Mucosa of descending colon (tissue), 3 donors: ENCODE measurements at places on chromosomes 5 and 9. TPM values are rescaled to one million over a fixed set of nuclear protein-coding genes. Genes with fewer than 3 reads are reported as not detected.

The RXRA gene
- 101 TPM for total RNA-seq

The MSH3 gene
- total RNA-seq, result 17.1 TPM

The TAF11L5 gene
- not detected for total RNA-seq

The CENPK gene
- 7.4 TPM for total RNA-seq

The GARIN3 gene
- total RNA-seq, result not detected

The CDKN2B gene
- 119 TPM for total RNA-seq

GRCh38 chr5:79621056-79621455, 8.8 kb downstream of the TENT2 start:
- no peak for DNase-seq

DNA sequence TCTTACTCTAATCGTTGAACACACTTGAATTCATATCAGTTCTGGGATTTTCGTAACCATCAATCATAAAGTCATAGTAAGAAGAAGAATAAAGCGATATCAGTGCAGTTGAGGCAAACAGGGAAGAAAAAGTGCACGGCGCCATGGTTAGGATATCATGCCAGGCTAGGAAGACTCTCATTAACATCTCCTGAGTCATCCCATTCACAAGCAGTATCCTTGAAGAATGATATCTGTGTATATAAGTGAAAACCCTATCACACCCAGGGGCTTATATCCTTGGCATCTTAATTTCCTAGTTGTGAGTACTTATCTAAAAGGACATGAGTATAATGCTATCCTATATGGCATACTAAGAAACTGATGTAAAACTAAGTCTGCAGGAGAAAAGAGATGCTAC, 38.6 kb downstream of the NFIB start:
- no peak for DNase-seq

DNA sequence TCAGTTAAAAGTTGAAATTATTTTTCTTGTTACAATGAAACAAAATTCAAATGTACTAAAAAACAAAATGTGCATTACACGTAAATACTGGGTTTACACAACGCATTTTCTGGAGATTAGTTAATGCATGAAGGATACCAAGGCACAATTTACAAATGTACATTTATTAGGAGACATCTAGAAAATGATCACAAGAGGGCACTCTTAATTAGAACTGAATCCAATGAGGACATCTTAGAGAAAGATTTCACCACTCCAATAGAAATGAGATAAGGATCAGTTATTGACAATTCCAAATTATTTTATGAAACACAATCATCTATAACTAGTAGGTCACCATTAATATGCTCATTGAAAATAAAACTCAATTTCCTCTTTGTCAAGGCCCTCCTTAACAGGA, 36.6 kb upstream of the CDH12 start:
- no peak for DNase-seq

- no peak for DNase-seq
Observed at GRCh38 chr5:122406181-122406580, 94.1 kb downstream of the SNCAIP start.
